ENCODE measurements at places on chromosomes 4 and X.

DNA sequence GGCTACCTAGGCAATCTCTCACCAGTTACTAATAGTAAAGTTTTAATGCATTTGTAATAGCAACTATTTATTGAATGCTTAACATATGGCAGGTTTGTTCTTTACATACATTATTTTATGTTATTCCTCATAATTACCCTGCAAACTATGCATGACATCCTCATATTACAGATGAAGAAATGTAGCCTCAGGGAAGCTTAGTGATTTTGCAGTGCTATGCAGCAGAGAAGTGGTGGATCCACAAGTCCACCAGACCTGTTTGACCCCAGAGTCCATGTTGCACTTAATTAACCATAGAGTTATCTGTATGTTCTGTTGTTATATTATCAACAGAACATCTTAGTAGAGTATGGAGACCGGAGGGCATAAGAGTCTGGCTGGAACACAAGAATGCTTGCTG, 78.7 kb downstream of the TRPC5 start:
- DNase-seq: no peak

DNA sequence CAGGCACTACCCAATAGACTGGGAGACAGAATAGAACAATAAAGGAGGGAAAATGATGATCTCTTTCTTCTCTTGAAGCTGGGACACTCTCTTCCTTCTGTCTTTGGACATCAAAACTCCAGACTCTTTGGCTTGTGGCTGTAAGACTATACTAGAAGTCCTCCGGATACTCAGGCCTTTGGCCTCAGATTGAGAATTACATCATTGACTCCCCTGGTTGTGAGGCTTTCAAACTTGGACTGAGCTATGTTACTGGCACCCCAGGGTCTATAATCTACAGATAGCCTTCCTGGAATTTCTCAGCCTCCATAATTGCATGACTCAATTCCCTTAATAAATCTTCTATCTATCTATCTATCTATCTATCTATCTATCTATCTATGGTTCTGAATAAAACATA, 294.2 kb upstream of the CT83 start:
- no peak for DNase-seq

GRCh38 chr4:138832563-138832962, 183.0 kb upstream of the NOCT start:
- DNase-seq: no peak

- DNase-seq: no peak
Observed at GRCh38 chrX:68043713-68044438, 389.4 kb downstream of the OPHN1 start.

- DNase-seq: no peak
Observed at GRCh38 chr4:103626296-103626695, 93.5 kb downstream of the TACR3 start.

- no peak for DNase-seq
Observed at GRCh38 chr4:122775987-122776836, 43.7 kb downstream of the BBS12 start.

DNA sequence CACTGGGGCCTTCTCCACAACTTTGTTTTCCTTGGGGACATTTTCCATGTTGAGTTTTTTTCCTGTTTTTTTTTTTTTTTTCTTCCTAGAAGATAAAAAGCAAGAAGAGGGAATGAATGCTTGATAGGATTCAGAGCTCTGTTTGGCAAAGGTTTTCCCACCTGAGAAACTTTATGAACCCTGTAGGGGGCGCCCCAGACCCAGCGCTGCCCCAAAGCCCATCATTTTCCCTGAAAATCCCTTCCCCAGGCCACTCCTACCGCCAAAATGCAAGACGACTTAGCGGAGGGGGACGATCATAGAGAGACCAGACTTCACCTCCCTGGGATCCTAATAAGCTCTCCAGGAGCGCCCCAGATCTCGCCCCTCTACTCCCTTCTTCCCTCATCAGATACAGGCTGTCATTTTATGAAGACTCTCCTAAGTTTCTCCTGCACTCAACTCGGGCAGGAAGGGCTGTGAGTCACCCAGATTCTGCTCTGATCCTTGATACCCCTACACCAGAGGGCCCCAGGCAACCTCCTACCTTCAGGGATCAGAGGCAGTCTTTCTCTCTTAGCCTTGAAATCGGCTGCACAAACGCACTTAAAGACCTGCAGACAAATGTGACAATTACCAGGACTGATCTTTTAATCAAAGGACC, 1.4 kb downstream of the BEX5 start:
- no peak for DNase-seq

DNA sequence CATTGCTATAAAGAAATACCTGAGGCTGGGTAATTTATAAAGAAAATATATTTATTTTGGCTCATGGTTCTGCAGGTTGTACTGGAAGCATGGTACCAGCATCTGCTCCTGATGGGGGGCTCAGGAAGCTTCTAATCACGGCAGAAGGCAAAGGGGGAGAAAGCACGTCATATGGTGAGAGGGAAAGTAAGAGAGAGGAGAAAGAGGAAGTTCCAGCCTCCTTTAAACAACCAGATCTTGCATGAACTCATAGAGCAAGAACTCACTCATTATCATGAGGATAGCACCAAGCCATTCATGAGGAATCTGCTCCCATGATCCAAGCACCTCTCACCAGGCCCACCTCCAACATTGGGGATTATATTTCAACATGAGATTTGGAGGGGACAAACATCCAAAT, 125.0 kb upstream of the GRPR start:
- DNase-seq: no peak

DNA sequence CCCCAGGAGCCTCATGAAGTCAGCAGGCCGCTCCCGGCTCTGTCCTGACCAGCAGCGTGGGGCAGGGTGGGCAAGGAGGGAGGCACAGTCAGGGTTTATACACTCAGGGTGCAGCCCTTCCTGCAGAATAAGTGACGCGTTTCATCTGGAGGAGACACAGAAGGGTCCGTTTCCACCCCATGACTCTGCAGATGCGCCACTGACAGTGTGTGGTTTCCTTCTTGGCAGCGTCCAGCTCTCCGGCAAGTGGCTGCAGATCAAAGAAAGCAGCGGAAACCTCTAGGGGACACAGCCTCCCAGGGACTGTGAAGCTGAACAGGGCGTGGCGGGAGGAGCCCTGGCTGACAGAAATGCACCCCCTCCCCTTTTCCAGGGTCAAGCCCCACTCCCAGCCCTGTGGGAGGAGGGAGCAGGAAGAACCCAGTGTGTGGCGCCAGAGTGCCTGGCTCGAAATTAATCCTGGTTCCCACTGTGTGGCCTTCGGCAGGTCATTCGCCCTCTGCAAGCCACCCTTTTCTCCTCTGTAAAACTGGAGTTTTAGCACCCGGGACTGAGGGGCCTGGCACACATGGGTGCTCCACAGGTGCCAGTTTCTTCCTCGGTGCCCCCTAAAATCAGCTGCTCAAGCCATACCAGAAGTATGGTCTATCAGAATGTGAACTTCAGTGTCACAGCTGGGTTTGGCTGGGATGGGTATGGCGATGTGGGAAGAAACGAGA, 17.3 kb upstream of the TBC1D14 start:
- DNase-seq: no peak

DNA sequence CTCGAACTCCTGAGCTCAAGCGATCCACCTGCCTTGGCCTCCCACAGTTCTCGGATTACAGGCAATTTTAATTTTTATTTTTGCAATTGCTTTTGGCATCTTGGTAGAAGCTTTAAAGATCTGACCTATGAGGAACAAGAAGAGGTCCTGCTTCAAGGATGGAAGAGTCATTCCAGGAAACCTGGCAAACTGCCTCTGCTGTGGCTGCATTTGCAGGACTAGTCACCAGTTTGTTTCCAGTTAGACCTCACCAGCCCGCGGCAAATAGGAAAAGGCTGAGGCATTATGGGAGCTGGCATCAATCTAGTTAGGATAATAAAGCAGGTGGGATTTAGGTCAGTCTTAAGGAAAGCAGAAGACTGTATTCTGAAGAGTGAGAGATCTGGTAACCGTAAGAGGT, 51.9 kb upstream of the LAS1L start:
- DNase-seq: peak; percentile 53

- no peak for DNase-seq
Observed at GRCh38 chr4:6142511-6142910, 57.8 kb downstream of the JAKMIP1 start.

GRCh38 chr4:54730581-54730980, 72.8 kb downstream of the KIT start:
- DNase-seq: no peak

GRCh38 chr4:27428661-27429060, 568.0 kb downstream of the STIM2 start:
- no peak for DNase-seq

DNA sequence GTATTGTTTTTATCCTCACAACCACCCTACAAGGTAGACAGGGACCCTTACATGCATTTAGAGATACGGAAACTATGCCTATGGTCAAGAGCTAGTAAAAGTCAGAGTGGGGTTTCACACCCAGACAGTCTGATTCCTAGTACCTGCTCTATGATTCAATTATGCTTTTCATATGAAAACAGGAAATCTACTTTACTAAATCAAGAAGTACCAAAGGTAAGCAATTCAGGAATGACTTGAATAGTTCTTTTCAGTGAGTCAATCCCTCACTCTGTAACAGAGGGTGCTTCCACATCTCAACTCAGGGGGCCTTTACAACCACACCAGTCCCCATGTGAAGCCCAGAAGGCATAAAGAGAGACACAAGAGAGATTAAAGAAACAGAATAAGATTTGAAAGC, 191.4 kb downstream of the PPP3CA start:
- no peak for DNase-seq

- DNase-seq: no peak
Observed at GRCh38 chr4:54513204-54513603, 144.6 kb upstream of the KIT start.

- no peak for DNase-seq
Observed at GRCh38 chrX:15499976-15500375, 631 bp upstream of the BMX start.

GRCh38 chr4:147923854-147924253, 192.0 kb downstream of the ARHGAP10 start:
- no peak for DNase-seq

GRCh38 chr4:8786166-8786565, 85.5 kb downstream of the HMX1 start:
- no peak for DNase-seq

- no peak for DNase-seq
Observed at GRCh38 chrX:71253253-71254091, 468 bp downstream of the ZMYM3 start.

- no peak for DNase-seq
Observed at GRCh38 chr4:54843106-54843505, 185.3 kb downstream of the KIT start.

DNA sequence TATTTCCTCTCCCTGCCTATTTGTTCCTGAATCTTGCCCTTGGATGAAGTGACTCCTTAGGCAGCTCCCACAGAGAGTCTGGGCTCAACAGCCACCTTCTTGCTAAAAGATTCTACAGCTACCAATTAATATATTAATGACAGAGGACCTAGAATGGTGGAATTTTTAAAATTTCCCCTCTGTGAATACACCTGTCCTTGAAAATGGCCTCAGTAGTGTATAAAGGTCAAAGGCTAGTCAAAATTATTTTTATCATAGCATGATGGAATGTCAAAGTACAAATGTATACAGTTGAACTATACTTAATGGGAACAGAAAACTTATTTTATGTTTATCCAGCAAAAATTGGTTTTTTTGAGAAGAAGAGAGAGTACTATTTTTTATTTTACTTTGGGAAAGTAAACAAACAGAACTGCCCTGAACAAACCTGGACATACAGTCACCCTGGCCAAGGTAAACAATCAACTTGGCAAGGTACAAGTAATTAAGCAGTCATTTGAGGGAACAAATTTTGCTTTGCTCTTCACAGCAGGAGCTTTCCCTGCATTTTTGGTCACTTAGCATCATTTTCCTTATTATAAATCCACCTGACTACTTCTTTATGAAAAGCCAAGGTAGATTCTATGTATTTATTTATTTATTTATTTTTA, 250.8 kb downstream of the INPP4B start:
- DNase-seq: no peak

DNA sequence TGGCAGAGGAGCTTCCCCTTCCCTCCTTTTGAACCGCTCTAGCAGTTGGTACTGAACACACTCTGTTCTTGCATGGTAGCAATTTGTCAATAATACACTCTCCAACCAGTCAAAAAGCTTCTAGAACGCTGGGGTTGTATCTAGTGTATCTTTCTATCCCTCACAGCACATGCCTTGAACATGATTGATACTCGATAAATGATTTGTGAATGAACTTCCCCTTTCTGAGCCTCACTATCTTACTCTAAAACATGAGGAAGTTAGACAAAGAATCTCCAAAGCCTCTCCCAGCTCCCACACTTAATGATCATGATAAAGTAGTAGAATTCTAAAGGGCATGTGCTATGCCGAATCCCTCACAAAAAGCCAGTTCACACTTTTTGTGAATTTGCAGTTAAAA, 64.4 kb downstream of the DLG3 start:
- DNase-seq: no peak

GRCh38 chr4:21795091-21795490, 153.5 kb downstream of the KCNIP4 start:
- no peak for DNase-seq

DNA sequence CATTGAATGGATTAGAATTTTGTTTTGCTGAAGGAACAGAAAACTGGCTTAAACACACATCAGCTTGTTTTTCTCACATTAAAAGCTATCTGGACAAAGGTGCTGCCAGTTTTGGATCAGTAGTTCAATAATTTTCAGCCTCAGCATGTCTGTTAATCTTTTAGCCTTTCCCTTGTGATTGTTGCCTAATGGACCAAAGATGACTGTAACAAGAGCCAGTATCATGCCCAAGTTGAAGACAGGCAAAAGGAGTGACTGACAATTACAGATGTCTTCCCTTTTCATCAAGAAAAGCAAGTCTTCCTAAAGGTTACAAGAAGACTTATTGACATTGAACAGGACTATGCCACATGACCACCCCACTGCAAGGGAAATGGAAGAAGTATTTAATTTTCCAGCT, 419.7 kb downstream of the MAPK10 start:
- DNase-seq: no peak

- DNase-seq: no peak
Observed at GRCh38 chrX:9038244-9038643, 4.3 kb upstream of the FAM9B start.

DNA sequence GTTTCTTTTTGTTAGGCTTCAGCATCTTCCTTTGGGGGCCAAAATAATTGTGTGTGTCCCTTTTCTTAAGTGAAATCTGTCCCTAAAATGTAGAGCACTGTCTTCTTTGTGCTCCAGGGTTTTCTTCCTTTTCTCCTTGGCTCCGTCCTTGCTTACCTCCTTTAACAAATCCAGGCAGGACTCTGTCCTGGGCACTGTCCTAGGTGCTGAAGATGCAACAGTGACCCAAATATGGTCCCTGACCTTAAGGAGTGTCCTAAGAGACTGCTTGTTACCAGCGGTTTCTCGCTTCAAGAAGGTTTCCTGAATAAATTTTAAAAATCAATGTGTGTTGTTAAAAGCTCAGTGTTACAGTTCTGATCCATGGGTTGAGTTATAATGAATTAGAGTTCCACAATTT, 471.8 kb downstream of the KCNIP4 start:
- DNase-seq: no peak

DNA sequence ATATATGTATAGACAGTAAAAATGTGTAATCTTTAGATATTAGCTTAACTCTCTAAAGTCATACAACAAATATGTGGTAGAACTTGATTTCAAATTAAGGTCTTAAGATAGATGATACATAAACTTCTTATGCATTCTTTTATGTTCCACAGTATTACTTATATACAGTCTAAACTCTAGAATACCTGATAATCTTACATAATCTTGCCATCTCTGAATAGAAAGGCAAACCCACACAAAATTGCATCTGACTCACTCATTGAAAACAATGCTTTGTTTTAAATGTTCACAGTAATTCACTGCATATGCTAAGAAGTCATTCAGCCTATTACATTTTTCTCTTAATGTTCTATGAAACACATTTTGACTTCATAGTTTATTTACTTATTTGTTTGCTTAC, 10.1 kb downstream of the SULT1B1 start:
- DNase-seq: no peak
